ENCODE measurements at places on chromosomes 2 and 18.

DNA sequence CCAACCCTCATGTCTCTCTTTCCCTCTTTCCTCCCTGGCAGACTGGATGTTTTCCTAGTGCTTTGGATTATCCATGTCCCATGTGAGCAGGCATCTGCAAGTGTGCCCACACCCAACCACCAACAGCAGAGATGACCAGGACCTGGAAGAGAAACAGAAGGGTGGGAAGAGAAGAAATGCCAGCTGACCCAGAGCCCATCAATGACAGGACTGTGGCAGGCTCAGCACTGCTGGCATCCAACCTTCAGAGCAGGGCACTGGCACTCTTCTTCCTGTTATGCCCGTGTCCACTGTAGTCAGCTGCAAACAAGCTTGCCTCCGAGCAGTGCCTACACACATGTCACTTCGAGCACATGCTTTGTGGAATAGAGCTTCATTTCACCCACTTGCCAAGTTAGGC, 121.1 kb downstream of the TANC1 start:
- DNase-seq = no peak

- peak; percentile 24 for DNase-seq
Measured at GRCh38 chr2:3487028-3487425, 32.3 kb downstream of the ADI1 start.

DNA sequence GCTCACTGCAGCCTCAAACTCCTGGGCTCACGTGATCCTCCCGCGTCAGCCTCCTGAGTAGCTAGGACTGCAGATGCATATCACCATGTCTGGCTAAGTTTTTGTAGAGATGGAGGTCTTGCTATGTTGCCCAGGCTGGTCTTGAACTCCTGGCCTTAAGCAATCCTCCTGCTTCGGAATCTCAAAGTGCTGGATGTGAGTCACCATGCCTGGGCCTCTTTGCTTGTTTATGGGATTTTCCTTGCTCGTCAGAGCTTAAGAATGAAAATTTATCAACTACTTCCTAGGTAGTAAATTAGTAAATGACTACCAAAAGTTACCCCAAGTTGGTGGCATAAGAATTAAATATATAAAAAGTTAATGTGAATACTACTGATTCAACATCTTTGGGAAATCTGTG, 51.0 kb downstream of the ACTR3 start:
- DNase-seq = no peak

DNA sequence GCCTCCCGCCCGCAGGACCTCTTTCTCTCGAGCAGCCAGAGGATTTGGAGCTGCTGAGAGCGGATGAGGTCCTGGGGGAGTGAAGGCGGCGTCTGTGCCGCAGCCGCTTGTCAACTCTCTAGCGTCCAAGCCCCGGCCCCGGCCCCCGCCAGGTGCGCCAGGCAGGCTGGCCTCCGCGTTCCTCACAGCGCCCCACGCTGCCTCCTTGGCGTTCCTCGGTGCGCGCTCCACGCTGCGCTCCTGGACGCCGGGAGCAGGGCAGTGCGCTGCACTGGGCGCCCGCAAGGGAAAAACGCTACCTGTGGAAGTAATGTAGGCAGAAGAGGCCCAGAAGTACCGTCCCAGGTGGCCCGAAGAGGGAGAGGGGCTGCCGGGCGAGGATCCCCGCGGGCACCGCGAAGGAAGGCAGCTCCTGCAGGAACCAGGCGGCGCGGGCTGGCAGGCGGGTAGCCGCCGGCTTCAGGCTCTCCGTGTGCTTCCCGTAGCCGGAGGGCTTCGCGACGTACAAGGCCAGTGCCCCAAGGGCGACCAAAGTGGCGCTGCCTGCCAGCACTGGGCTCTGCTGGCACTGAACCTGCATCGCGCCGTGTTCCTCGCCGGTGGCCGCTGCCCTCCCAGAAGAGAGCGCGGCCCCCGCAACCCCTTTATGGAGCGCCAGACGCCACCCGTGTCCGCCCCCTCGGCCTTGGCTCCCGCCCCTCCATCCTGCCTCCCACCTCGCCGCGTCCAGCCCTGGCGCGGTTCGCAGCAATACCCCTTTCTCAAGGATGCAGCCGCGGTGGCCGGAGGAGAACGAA, at the start of gene SRD5A2:
Gene SRD5A2 (minus strand): TSS at position 618 of the 797 bp plus-strand sequence. CDS start 38 bp downstream, at position 580.
- no peak for DNase-seq

GRCh38 chr2:33214436-33214835, 262.0 kb upstream of the RASGRP3 start:
- no peak for DNase-seq

DNA sequence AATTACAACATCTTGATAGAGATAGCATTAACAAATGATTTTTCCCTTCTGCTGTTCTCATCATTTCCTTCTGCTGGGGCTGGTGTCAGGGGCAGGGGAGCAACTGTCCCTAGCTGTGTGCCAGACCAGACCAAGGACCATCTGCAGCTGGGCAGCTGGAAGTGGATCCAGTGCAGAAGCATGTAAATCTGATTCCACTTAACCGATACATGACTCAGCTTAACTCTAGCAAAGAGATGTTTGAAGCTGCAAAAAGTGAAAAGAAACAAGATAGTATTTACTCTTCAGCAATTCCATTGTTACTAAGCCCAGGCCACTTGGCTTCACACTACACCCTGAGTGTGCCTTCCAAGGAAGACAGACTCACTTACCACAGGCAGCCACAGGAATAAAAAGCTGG, 151.1 kb downstream of the GALNT1 start:
- DNase-seq = no peak

GRCh38 chr18:44900627-44901026, 219.9 kb downstream of the SETBP1 start:
- DNase-seq = no peak

DNA sequence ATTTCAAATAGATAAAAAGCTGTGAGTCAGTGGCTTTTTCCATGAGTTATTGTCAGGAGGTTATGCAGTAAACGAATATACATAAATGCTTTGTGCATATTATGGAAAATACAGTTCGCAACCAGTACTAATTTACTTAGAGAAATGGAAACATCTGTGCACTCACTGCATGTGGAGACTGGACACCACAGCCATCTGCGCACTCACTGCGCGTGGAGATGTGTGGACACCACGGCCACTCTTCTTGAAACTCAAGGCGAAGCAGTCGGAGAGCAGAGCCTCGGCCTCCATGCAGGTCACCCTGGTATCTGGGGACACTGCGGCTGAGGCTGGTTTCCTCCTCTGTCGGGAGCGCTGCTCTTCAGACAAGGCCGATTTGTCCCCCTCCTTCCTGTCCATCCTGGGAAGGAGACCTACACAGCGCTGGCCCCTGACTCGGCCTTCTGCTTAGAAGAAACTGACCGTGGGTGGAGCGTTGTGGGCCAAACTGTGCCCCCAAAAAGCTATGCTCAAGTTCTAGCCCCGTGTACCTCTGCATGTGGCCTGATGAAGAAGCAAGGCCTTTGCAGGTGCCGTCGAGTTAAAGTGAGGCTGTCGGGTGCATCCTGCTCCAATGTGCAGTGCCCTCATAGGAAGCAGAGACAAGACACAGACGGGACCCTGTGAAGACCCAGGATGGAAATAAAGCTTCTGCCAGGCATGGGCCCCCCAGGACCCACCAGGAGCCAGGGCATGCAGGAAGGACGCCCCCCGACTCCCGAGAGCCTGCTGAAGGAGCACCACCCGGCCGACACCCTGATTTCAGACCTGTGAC, 88.0 kb downstream of the TPO start:
- no peak for DNase-seq

GRCh38 chr2:65485839-65486238, 53.4 kb upstream of the SPRED2 start:
- no peak for DNase-seq

DNA sequence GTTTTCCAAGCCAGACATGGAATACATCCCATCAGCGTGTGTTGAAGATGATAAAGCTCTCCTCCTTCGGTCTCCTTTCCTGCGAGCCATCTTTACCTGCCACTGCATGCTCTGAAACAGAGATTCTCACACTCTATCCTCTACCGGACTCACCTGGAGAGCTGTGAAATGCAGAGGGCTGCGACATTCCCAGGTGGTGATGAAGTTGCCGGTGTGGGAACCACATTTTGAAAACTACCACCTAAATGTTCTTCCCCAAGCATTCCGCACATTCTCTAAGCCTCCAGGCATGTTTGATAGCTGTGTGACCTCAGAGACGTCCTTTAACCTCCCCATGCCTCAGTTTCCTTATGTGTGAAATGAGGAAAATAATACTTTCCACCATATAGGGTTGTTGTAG, 226.2 kb upstream of the RAB6C start:
- DNase-seq = no peak

GRCh38 chr2:184637781-184638180, 39.5 kb downstream of the ZNF804A start:
- DNase-seq = no peak

- no peak for DNase-seq
Measured at GRCh38 chr2:86366651-86367498, 29.4 kb upstream of the REEP1 start.

DNA sequence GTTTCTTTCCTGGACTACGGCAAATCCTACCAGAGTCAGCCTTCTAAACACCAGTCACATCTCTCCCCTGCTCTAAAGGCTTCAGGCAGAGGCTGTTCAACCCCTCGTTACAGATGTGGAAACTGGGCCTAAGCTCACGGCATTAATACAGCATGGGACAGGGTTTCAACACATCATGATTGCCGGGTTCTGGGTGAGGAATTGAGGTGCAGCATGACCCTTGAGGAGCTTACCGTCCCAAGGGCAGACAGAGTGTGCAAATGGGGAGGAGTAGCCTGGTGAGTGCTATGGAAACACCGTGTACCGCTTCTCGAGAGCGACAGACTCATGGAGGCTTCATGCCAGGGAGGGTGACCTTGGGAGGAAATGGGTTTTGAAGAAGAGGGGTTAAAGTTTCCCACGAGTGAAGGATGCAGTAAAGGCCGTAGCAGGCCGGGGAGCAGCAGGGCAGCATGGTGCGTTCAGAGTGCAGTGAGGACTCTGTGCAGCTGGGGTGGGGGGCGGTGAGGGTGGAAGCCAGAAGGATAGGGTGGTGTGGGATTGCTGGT, 51.1 kb downstream of the TGOLN2 start:
- DNase-seq = no peak

- no peak for DNase-seq
Measured at GRCh38 chr2:202375033-202375608, 1.0 kb upstream of the BMPR2 start.

- no peak for DNase-seq
Measured at GRCh38 chr2:239728751-239729150, 296.4 kb downstream of the NDUFA10 start.

DNA sequence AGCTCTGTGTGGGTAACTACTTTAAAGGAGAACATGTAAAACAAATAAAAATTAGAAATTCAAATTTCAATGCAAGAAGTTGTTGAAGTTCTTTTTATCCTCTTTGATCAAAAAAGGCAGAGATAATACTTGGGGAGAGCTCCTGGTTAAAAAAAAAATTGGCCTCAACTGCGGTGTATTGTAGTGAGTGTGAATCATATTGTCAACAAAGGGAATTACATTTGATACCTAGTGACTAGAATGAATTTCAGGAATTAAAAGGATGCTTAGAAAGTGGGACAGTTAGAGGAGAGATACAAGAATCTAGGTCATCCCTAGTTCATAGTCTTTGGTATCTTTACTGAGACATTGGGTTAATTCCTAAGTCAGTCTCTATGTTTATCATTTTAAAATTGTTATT, 473.0 kb downstream of the CCDC85A start:
- DNase-seq = no peak

- DNase-seq = no peak
Measured at GRCh38 chr2:159612255-159612901, 4.0 kb downstream of the BAZ2B start.

DNA sequence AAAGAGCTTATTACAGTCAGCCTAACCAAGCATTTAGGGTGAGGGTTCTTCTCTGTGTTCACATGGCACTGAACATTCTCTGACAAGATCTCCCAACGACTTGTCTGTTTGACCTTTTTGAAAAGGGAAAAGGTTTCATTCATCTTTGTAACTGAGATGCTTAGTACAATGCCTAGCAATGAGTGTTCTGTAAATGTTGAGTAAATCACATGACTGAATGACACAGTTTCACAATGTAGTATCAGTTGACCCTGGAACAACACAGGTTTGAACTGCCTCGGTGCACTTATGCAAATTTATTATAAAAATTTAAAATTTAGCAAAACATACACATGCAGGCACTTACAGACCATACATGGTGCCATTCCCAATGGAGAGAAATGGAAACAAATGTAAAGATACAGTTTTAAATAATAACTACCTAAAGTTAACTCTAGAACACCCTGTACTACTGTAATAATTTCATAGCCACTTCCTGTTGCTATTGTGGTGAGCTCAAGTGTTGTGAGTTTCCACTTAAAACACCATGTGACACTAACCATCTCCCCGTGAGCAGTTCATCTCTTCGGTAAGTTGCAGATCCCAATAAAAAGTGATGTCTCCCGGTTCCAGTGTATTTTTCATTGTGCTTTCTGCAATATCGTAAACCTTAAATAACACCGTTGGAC, 34.1 kb upstream of the VWC2L start:
- no peak for DNase-seq

- no peak for DNase-seq
Measured at GRCh38 chr18:44632469-44633145, 48.1 kb upstream of the SETBP1 start.

DNA sequence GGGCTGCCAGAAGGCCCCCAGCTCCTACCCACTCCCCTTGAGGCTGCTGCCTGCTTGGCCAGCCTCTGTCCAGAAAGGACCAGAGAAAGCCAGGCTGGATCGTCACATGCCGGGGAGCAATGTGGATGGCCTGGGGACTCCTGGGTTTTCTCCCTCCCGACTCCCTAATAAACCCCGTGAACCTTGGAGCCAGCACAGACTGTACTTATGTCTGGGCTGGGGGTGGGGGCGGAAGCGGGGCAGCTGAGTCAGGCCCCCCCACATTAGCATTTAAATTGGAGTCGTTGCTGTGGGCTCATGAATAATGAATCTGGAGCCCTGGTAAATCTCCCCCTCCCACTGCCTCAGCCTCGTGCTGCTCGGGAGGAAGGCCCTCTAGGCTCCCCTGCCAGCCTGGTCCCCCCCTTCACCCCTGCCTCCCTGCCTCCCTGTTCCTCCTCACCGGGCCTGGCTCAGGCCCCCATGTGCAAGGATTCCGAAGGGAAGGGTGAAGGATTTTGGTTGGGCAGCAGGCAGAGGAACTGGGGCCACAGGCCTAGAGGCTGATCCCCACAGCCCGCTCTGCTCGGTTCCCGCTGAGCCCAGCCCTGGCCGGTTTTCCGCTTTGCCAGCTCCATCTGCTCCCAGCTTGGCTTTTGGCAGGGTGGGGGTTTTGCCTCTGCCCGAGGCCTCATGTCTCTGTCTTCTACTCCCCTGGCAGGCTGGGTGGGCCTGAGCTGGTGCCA, 7.3 kb upstream of the ASIC4 start:
- no peak for DNase-seq

DNA sequence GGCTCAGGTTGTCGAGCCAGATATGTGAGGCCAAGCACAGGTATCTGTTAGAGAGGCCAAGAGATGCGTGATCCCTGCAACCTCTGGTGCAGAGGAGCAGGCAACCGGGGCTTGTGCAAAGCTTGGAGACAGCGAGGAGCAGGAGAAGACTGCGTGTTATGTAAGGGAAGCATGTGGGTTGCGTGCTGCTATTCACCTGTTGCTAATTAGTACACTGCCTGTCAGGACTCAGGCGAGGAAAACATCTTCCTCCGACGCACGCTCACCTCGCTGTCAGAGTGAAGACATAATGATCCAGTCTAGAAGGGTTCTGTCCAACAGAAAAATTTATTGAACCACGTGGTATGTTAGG, 102.5 kb downstream of the HNRNPLL start:
- no peak for DNase-seq
